ENCODE measurements at places on chromosomes 2 and 18. TPM values are rescaled to one million over a fixed set of nuclear protein-coding genes. Genes with fewer than 3 reads are reported as not detected.
A peak's percentile ranks its signal among the peaks of the same experiment; 100 is the strongest.

Gene CCBE1
- total RNA-seq = 3.7 TPM

Gene MARCO
- total RNA-seq = 14.8 TPM

Gene ANKRD30B
- total RNA-seq = not detected

Gene OTOS
- not detected for total RNA-seq

Gene PARD3B
- total RNA-seq = 6.5 TPM

- no peak overlapping the region for H3K27ac ChIP-seq
- no peaks in the 10 kb centered on the region for H3K36me3 ChIP-seq
- no peaks in the 10 kb centered on the region for H3K27me3 ChIP-seq
- no peak overlapping the region for H3K4me3 ChIP-seq
- no peaks in the 10 kb centered on the region for H3K4me1 ChIP-seq
These were observed 298.4 kb downstream of the LPIN1 start for GRCh38 chr2:12044857-12045256.

DNA sequence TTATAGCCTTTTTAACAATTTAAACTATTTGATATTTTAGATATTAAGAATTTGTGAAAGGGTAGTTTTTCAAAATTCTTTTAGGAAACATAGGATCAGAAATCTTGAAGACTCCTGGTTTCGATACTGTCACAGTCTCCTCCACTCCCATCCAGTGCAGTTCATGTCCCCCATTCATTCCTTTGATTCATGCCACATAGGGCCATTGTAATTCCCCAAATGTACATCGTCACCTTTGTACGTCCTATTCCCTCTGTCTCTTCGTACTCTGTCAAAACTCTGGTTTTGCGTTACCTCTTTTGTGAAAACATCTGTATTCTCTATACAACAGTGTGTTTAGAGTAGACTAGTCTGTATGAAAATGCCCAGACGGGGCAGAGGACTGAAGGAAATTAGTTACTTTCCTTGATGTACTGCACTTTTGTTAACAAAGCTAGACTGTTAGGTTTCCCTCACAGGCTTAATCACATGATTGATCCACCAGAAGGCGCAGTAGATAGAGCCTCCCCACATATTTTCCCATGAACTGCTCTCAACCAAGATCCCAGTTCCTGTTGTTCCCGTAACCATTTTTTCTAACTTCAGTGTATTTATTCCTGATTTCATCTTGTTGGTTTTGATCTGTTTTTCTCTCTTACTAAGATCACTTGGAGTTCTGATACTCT lies 2.5 kb downstream of the MRPL35 start:
- H3K4me3 ChIP-seq = no peak overlapping the region
- H3K36me3 ChIP-seq = peaks cover 3% of the 10 kb centered on the region
- H3K27ac ChIP-seq = peak overlapping the region; percentile 48
- peaks cover 26% of the 10 kb centered on the region for H3K4me1 ChIP-seq
- H3K27me3 ChIP-seq = no peaks in the 10 kb centered on the region

- no peak overlapping the region for H3K4me3 ChIP-seq
- no peak overlapping the region for H3K27ac ChIP-seq
- no peaks in the 10 kb centered on the region for H3K36me3 ChIP-seq
- H3K27me3 ChIP-seq = peaks cover 13% of the 10 kb centered on the region
- DNase-seq = no peak
- peaks cover 11% of the 10 kb centered on the region for H3K4me1 ChIP-seq
These were observed 2.0 kb downstream of the WDR35 start for GRCh38 chr2:19987936-19988335.

DNA sequence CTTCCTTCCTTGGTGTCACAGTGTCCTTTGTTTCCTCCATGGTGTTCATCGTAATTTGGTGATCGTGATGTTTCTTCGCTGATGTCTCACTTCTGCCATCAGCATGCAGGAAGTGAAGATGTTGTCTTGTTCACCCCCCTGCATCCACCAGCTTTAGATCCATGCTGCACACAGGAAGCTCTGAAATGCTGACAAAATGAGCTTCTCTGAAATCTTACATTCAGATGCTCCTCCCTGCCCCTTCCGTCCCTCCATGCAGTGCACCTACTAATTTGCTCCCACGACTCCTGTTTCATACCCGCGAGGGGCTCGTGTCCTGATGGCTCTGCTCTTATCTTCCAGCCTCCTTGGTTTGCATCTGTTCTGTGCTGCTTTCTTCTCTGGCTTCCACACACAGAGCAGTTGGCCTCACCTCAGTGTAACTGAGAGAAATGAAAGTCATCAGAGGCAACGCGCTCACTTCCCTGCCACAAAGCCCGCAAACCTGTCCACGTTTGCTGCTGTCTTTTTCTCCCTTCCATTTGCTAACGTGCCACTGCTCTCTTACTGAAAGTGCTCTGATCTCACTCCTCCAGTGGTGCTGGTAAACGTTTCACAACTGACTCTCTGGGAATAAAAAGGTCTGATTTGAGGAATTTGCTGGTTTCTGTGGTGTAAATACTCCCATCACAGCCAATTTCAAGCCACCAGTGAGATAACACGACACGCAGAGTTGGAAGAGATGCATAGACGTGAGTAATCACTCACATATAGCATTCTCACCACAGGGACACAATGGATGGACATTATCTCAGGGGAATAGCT lies 41.0 kb upstream of the MGAT4A start:
- H3K27ac ChIP-seq = peak overlapping the region; percentile 57
- H3K4me1 ChIP-seq = peaks cover 3% of the 10 kb centered on the region
- DNase-seq = no peak
- H3K4me3 ChIP-seq = peak overlapping the region; percentile 19

GRCh38 chr2:223613017-223613950 lies 11.1 kb upstream of the SCG2 start:
- peak; percentile 81 for DNase-seq
- H3K36me3 ChIP-seq = no peaks in the 10 kb centered on the region
- H3K27me3 ChIP-seq = no peaks in the 10 kb centered on the region
- peak overlapping the region; percentile 18 for H3K4me3 ChIP-seq
- peak overlapping the region; percentile 75 for H3K27ac ChIP-seq

DNA sequence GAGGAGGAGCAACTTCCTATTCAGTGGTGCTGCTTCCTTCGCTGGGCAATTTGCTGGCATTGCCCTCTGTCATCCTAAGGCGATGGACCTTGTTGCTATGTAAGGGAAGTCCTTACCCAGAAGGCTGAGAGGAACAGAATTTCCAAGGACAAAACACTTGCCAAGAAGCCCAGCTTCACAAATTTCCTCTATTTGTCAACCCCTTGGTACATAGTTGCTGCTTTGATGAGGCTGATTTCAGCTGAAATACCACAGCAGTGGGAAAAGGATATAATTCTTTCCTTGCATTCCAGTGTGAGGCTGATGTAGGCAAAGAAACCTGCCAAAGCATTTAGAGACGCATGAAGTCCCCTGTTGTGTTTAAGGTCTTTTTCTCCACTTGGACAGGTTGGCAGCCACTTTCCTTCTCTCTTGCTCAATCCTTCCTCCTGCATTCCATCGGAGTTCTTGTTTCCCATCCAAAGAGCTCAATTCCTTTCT lies 16.4 kb upstream of the ST3GAL5 start:
- H3K4me3 ChIP-seq = no peak overlapping the region
- no peak overlapping the region for H3K27ac ChIP-seq
- H3K4me1 ChIP-seq = peaks cover 10% of the 10 kb centered on the region
- no peaks in the 10 kb centered on the region for H3K27me3 ChIP-seq
- H3K36me3 ChIP-seq = no peaks in the 10 kb centered on the region

DNA sequence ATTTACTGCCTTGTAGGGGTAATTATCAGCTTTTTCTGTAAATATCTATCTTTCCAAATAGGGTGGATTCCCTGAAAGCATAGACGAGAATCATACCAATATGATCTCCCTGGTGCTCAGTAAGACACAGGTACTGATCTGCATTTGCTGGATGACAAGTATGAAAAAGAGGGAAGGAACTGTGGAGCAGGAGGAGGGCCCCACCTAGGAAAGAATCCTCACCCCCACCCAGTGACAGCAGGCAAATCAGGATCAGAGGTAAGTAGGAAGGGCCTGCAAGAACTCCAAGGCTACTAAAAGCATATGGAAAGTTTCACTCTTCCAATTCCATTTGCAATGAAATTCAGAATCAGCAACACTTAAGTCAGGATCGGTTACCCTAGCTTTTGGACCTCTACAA lies 42.3 kb downstream of the METTL8 start:
- H3K4me1 ChIP-seq = no peaks in the 10 kb centered on the region
- no peak for DNase-seq
- no peak overlapping the region for H3K27ac ChIP-seq
- H3K27me3 ChIP-seq = no peaks in the 10 kb centered on the region

GRCh38 chr18:70489986-70490933 lies 201.4 kb downstream of the SOCS6 start:
- DNase-seq = no peak
- H3K36me3 ChIP-seq = no peaks in the 10 kb centered on the region
- no peaks in the 10 kb centered on the region for H3K4me1 ChIP-seq
- no peak overlapping the region for H3K4me3 ChIP-seq
- no peaks in the 10 kb centered on the region for H3K27me3 ChIP-seq
- H3K27ac ChIP-seq = no peak overlapping the region

- no peak overlapping the region for H3K4me3 ChIP-seq
- no peaks in the 10 kb centered on the region for H3K27me3 ChIP-seq
- no peak for DNase-seq
- H3K27ac ChIP-seq = no peak overlapping the region
- H3K36me3 ChIP-seq = no peaks in the 10 kb centered on the region
- H3K4me1 ChIP-seq = no peaks in the 10 kb centered on the region
These were observed 93.6 kb upstream of the HNMT start for GRCh38 chr2:137870682-137871081.

DNA sequence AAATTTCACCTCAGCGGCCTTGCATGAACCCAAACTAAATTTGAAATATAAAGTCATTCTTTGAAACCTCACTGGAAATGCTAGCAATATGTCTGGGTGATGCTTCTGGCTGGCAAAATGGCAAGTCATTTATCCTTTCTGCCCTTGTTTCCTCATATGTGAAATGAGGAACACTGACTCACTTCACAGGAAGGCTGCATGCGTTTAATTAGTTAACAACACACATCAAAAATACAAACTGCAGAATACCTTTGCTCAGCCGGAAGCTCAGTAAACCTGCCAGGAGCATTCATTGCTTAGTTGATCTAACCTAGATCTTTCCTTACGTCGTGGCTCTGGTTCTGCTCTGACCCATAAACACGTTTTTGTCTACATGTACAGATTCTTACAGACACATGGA lies 214.2 kb upstream of the ACVR2A start:
- H3K27ac ChIP-seq = no peak overlapping the region
- H3K27me3 ChIP-seq = no peaks in the 10 kb centered on the region
- no peak overlapping the region for H3K4me3 ChIP-seq
- no peak for DNase-seq
- H3K36me3 ChIP-seq = no peaks in the 10 kb centered on the region
- no peaks in the 10 kb centered on the region for H3K4me1 ChIP-seq

DNA sequence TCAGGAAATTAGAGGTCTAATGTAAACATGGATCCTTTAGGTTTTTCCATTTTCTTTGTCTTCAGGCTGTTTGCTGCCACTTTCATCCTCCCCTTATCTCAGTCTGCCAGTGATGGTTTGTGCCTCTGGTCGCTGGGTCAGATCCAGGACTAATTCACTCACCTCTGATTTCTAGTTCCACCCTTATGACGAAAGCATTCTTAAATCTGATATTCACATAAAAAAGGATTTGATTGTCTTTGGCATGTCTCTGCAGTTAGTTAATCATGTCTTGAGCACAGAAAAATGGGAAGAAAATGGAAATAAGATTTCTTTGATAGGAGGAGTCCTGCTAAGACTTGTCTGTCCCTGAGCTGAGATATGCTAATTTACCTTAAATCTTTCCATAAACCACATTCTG lies 4.6 kb downstream of the IL1RL1 start:
- H3K27ac ChIP-seq = no peak overlapping the region
- H3K27me3 ChIP-seq = no peaks in the 10 kb centered on the region
- DNase-seq = no peak

- H3K4me3 ChIP-seq = peak overlapping the region; percentile 75
- H3K27ac ChIP-seq = no peak overlapping the region
- H3K27me3 ChIP-seq = no peaks in the 10 kb centered on the region
- peaks cover 48% of the 10 kb centered on the region for H3K4me1 ChIP-seq
These were observed 1.5 kb downstream of the XRCC5 start for GRCh38 chr2:216110620-216111019.

DNA sequence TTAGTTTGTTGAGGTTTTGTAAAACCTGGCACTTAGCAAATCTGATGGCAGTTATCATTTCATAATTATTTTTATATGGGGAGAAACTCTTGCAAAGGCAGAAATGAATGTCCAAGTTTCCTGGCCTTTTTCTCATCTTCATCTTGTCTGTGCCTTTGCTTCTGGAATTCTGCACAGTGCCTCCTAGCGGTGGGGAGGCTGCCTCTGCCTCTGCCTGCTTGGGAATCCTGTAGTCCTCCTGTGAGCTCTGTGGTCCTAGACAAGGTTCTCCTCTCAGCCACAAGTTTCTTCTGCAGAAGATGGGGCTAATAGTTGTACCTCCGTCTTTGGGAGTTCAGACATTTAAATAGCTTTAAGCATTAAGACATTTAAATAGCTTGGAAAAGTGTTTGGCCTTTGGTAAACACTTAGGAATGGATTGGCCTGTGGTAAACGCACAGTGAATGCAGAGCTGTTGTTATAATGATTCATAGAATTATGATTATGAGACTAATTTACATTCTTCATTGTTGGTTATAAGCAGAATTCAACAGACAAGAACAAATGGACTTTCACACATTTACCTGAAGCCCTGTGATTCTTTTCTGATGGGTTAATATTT lies 101.2 kb downstream of the ZNF236 start:
- no peak overlapping the region for H3K4me3 ChIP-seq
- H3K27ac ChIP-seq = no peak overlapping the region
- peaks cover 83% of the 10 kb centered on the region for H3K36me3 ChIP-seq
- DNase-seq = no peak
- no peaks in the 10 kb centered on the region for H3K27me3 ChIP-seq

GRCh38 chr18:55523001-55523400 lies 65.0 kb downstream of the TCF4 start:
- peaks cover 29% of the 10 kb centered on the region for H3K4me1 ChIP-seq
- H3K36me3 ChIP-seq = no peaks in the 10 kb centered on the region
- DNase-seq = no peak
- H3K4me3 ChIP-seq = no peak overlapping the region
- no peaks in the 10 kb centered on the region for H3K27me3 ChIP-seq

DNA sequence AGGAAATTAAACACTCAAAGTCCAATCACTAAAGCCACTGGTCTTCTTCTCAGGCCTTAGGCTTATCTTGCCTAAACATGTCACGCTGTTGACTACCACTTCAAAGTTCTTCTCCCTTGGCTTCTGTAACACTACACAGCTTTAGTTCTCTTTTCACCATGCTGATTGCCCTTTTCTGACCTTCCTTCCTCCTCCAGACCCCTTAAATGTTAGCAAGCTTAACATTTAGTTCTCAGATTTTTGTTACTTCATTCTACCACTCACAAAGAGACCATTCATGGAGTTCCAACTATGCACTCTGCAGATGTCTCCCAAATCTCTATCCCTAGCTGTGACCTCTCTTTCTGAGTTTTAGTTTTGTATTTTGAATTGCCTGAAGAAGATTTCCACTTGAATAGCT lies 64.4 kb downstream of the TTC21B start:
- no peaks in the 10 kb centered on the region for H3K27me3 ChIP-seq
- H3K4me1 ChIP-seq = no peaks in the 10 kb centered on the region
- H3K4me3 ChIP-seq = no peak overlapping the region
- H3K27ac ChIP-seq = no peak overlapping the region
- no peaks in the 10 kb centered on the region for H3K36me3 ChIP-seq
- DNase-seq = no peak

GRCh38 chr2:117936871-117937428 lies 76.9 kb downstream of the CCDC93 start:
- H3K27ac ChIP-seq = no peak overlapping the region
- no peak overlapping the region for H3K4me3 ChIP-seq
- H3K4me1 ChIP-seq = no peaks in the 10 kb centered on the region
- no peak for DNase-seq

Data from heart left ventricle (tissue), 16 donors.